ENCODE measurements at places on chromosomes 4 and X.
A peak's percentile ranks its signal among the peaks of the same experiment; 100 is the strongest.

DNA sequence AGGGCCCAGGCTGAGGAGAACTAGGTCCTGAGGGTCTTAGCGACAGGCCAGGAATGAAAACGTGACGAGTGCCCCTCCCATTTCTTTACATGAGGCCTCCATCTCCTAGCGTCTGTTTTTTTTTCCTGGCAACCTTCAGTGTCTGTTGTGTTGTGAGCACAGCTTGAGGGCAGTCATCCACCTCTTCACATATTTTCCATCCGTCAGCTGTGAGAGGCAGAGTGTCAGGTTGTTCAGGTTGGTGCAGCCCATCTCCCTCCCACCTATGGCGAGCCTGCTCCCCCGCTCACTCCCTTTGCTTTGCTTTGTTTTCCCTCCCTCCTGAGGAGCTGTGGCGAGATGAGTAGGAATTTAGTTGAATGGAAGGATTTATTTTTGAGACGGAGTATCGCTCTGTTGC is 51.7 kb upstream of the CHRNA9 start:
- no peak for DNase-seq

DNA sequence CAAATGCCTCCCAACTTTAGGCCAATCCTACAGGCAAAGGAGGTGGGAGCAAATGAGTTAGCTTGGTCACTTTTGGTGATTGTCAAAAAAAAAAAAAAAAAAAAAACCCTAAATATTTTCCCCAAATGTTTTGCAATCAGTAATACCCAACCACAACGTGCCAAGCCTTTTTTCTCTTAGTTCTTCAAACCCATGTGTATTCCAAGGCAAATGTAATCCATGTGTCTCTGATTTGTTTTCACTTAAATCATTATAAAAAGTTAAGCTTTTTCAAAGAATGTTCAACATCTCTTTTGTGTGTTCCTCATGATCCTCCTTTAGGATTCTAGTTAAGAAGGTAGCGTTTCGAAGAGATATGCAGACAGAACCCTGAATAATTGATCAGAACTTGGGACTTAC is 328.4 kb downstream of the PAPSS1 start:
- DNase-seq, result no peak

DNA sequence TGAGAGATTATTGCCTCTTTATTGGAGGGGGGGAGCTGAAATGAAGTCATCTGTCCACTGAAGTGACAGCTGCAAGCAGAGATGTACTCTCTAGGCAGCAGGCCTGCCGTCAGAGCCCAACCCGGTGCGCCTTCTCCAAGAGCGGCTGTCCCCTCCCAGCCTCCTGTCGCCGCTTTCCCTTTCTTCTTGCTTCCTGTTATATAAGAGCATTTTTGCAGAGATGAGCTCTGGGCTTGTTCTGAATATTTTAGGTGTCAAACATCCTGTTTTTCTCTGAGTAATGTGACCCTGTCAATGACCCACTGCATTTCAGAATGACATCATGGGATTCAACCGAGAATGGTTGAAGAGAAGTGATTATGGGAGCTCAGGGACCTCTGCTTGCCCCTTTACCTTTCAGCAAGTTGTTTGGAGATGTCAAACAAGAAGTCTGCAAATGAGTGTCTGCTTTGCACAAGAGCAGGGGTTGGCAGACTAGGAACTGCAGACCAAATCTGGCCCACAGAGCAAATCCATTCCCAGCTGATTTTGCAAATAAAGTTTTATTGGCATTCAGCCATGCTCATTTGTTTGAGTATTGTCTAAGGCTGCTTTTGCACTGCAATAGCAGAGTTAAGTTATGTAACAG is 79.9 kb downstream of the SLC9A6 start:
- DNase-seq, result no peak

DNA sequence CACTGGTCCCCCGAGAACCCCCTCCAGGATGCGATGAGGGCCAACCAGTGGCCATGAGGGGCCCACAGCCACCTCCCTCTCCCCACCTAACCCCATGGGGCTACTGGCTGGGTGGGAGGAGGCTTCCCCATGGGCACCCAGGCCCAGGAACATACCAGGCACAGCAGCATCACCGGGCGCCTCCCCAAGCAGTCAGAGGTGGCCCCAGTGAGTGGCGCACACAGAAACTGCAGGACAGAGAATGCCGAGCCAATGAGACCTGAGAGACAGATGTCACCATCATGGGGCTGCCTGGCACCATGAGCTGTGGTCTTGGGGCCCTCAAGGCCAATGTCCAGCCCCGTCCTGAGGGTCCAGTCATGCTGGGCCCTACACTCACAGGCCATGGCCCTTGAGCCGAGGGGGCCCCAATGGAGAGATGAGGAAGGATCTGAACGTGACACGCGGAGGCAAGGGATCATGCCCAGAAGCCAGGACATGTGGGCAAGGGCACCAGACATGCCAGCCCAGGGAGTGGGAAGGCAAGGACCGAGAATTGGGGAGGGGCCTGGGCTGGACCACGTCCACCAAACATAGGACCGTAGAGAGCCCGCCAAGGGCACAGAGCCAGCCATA is 30.1 kb downstream of the NOP14 start:
- no peak for DNase-seq

GRCh38 chrX:33032700-33033099 is 178.6 kb downstream of the DMD start:
- no peak for DNase-seq

GRCh38 chr4:107072836-107073736 is 37.0 kb upstream of the DKK2 start:
- no peak for DNase-seq

DNA sequence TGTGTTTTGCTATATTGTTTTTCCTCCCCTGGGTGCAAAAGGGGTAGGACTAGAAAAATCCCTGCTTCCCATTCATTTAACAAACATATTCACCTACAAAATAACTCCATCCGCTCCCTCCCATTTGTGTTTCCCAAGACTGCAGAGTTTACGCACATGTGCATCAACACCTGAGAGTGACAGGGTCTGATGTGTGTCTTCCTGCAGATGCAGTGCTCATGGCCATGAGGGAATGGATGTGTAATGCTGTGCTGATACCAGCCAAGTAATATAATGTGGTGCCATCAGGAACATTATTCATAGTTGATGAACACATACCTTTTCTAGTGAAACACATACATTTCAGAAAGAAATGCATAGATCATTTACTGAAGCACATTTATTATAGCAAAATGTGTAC is 83.2 kb downstream of the CXXC4 start:
- DNase-seq, result no peak

- no peak for DNase-seq
Measured at GRCh38 chrX:83535417-83536196, 27.5 kb downstream of the POU3F4 start.

DNA sequence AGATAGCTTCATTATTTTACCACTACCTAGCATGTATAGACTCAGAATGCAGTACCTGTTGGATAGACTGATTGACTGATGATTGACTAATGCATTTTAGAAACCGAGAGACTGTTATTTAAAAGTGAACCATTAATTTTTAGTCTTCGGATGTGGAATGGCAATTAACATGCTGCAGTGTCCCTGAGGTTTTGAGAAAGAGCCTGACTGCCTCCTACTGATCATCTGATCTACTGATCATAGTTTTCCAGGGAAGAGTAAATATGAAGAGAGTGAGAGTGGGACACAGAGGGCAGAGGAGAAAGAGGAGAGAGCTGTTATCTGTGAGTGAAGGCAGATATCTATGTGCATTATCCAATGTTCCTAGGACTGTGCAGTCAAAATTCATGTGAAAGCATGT is 764.7 kb downstream of the TRIML1 start:
- no peak for DNase-seq

DNA sequence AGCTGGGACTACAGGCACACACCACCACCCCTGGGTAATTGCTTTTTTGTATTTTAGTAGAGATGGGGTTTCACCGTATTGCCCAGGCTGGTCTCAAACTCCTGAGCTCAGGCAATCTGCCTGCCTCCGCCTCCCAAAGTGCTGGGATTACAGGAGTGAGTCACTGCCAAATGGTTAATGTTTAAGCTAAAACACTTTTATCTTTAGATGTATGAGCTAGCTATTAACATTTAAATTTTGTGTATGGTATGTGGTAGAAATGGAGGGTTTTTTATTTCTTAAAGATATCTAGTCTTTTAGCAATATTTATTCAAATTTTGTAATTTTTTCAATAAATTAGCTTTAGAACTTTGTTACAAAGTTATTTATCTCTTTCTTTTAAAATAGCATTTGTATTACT is 1659.8 kb upstream of the ADGRL3 start:
- peak; percentile 6 for DNase-seq

All from LoVo (cell line).